CD4-positive, alpha-beta T cell treated with Interferon alpha-2 for 1 hour (primary cell): ENCODE measurements at places on chromosomes 12 and 14.

- no peak for DNase-seq
These were observed 387 bp upstream of the IPO8 start for GRCh38 chr12:30696103-30696408.

DNA sequence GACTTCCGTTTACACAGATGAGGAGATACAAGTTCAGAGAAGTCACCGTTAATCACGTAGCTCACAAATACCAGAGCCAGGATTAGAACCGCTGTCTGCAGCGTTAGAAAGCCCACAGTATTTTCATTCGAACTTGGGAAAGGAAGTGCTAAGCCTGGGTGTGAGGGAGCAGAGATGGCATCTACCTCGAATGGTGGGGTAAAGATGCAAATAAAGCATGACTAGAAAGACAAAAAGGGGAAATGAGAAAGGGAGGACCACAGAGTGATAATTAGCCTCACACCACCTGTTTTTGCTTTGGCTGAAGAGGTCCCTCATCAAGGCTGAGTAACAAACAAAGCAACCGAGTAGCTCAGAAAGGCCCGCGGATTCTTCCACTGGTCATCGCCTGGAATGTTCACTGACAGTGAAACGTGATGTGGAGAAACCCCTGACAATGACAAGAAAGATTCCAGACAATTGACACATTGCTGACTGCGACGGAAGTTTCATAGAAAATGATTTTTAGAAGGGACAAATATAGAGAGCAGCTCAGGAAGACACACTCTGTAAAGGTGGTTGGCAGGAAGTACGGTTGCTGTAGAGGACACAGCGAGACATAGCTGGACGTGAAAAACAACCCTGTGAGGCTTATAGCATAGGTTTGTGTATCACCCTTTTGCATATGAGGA, 31.5 kb upstream of the BHLHE41 start:
- DNase-seq, result no peak

- DNase-seq, result no peak
These were observed 284.5 kb upstream of the RTL1 start for GRCh38 chr14:101187816-101188570.

DNA sequence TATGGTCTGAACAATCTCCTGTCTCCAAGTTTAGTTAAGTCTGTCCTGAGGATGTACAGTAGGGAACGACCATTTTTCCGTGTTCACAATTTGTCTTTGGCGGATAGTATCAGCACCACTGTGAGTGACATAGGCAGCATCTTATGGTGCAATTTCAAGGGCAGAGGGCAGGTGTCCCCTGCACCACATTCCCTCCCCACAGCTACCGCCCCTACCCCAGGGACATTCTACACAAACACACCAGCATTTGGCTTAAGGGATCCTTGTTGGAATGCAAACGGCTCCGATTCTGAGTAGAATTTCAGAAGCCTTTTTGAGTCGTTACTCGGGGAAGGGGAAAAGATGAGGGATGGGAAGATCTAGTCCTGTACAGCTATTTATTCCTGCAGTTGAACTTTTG, 25.1 kb upstream of the DICER1 start:
- DNase-seq, result no peak

- no peak for DNase-seq
These were observed 22.8 kb downstream of the RAB35 start for GRCh38 chr12:120093592-120094355.

DNA sequence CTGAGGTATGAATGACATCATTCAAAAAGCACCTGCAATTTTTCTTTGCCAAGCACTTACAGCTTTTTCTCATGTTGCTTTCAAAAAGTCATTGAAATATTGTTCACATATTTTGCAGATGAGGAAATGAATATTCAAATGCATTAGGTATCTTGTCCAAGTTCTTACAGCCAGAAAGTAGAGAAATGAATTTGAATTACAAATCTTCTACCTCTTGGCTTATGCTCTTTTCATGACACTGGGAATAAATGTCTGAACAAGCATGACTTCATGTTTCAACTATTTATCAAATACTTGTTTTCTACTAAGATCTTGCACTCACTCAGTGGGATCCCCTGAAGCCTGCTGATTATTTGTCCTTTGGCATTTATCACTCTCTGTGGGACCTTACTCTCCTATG, 267.2 kb upstream of the BTG1 start:
- no peak for DNase-seq

DNA sequence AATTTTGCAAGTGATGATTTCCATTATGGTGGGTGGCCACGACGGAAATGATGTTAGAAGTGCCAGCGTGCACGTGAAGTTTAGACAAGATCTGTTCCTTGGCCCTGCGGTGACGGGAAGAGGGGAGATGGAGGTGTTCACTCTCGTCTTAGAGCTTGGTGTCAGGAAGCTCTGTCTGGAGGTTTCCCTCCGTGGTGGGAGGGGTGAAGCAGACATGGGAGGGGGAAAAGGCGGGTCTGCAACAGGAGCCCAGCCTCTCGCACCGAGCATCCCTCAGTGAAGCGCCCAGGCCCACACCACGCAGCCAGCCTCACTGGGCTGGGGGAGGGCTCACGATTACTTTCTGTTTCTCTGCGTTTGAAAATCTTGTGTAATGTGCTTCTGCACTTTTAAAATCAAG, 26.3 kb downstream of the EML1 start:
- no peak for DNase-seq
